ENCODE measurements at places on chromosomes 13 and 19.

- peak; percentile 80 for DNase-seq
Observed at GRCh38 chr19:48613852-48614435, 932 bp downstream of the FAM83E start.

- peak; percentile 53 for DNase-seq
Observed at GRCh38 chr13:99991013-99991827, 9.6 kb downstream of the ZIC2 start.

GRCh38 chr13:114167426-114167825 is 11.6 kb upstream of the CFAP97D2 start:
- no peak for DNase-seq

DNA sequence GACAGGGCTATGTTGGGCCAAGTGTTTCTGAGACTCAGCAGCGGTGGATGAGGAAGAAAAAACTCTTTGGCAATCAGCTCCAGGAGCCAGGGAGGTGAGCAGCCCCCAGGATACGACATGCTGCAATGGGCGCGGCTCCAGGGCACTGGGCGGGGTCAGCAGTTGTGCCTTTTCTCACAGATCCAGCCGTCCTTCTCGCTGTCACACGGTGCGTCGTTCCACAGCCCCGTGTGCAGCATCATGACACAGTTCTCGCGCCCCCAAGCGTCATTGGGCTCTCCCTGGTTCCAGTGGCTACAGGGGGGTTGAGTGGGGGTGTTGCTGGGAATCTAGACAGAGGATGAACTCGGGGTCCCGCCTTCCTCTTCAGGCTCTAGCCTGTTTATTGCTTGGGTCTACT is 2.7 kb downstream of the CLEC4G start:
- no peak for DNase-seq

DNA sequence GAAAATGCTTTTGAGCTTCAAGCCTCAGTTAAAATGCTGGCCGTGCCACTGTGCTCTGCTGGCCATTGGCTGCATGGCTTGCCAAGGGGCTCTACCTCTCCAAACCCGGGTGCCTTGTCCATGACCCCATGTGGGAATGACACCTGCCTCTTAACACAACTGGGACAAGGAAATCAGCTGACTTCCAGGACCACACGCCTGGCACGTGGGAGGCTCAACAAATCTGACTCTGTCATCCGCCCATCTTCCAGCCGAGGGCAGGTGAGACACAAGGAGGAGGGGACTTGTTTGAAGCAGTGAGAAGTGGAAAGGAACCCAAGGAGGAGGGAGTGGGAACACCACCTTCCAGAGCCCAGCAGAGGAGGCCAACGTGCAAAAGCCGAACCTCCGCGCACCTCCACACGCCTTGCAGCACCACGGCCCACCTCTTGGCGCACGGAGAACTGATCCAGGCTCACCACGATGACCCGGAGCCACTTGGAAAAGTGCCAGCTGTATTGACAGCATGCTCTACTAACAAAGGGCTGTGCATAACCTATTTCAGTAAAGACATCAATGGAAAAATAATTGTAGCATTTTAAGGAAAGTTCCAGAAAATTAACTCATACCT is 38.3 kb downstream of the COL4A1 start:
- DNase-seq: no peak

DNA sequence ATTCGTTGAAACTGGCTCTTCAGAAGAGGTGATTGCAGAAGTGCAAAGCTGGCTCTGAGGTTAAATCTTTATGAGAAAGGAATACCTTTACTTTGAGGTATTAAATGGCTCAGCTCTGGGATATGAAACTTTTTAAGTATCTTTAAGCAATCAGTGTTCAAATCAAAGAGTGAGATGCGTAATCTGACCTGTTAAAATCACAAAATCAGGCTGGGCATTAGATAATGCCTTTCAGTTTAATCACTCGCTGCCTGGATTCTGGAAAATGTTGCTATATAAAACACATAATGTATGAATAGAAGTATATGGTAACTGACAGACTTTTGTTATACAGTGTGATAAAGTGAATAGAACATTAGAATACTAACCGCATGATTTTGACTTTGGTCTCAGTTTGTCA is 2.0 kb upstream of the DGKH start:
- DNase-seq: no peak

- DNase-seq: no peak
Observed at GRCh38 chr19:41325947-41326706, 16.2 kb downstream of the CCDC97 start.

DNA sequence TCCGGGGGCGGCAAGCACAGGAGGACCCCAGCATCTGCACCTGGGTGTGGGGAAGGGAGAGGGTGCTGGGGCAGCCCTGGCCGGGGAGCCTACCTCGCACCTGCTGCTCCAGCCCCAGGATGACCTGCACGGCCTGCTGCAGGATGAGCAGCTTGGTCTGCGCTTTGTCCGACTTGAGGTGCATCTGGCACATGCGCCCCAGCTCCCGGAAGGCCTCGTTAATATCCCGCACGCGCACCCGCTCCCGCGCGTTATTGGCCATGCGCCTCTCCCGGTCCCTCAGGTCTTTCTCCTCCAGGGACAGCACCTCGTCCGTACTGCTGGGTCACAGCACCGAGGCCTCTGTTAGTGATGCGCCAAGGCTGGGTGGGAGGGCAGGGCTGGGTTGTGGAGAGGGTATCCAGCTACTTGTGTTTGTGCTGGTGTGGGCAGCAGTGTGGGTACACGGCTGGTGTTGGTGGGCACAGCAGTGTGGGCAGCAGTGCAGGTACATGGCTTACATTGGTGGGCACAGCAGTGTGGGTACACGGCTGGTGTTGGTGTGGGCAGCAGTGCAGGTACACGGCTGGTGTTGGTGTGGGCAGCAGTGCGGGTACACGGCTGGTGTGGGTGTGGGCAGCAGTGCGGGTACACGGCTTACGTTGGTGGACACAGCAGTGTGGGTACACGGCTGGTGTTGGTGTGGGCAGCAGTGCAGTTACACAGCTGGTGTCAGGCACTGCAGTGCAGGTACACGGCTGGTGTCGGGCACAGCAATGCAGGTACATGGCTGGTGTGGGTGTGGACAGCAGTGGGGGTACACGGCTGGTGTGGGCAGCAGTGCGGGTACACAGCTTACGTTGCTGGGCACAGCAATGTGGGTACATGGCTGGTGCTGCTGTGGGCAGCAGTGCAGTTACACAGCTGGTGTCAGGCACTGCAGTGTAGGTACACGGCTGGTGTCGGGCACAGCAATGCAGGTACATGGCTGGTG is 7.1 kb upstream of the UQCR11 start:
- DNase-seq: no peak

GRCh38 chr13:86426437-86426836 is 627.2 kb upstream of the SLITRK6 start:
- DNase-seq: no peak

- DNase-seq: no peak
Observed at GRCh38 chr13:28697441-28697840, 21.3 kb downstream of the SLC46A3 start.

- no peak for DNase-seq
Observed at GRCh38 chr13:61156753-61157152, 258.9 kb downstream of the PCDH20 start.

DNA sequence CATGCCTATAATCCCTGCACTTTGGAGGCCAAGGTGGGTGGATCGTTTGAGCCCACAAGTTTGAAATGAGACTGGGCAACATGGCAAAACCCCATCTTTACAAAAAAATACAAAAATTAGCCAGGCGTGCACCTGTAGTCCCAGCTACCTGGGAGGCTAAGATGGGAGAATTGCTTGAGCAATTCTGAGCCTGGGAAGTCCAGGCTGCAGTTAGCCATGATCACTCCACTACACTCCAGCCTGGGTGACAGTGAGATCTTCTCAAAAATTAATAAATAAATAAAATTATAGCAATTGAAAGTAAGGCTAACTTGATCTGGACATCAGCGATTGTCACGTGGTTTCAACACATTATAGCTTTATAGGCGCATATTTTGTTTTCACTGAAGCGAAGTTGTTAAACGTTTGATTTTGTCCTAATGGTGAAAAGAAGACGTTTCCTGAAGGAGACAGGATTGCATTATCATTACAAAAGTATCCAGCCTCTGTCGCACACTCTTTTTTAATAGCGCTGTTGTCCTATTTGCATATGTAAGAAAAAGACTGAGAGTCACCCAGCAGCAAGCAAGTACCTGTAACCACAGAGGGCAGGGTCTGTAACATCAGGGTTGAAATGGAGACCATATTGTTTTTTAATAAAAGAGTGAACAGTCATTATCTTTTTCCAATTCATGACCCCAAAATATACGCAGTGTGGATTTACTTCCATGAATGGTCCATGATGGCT is 335.7 kb downstream of the DCT start:
- no peak for DNase-seq

- no peak for DNase-seq
Observed at GRCh38 chr13:51500687-51501086, 47.9 kb upstream of the INTS6 start.

DNA sequence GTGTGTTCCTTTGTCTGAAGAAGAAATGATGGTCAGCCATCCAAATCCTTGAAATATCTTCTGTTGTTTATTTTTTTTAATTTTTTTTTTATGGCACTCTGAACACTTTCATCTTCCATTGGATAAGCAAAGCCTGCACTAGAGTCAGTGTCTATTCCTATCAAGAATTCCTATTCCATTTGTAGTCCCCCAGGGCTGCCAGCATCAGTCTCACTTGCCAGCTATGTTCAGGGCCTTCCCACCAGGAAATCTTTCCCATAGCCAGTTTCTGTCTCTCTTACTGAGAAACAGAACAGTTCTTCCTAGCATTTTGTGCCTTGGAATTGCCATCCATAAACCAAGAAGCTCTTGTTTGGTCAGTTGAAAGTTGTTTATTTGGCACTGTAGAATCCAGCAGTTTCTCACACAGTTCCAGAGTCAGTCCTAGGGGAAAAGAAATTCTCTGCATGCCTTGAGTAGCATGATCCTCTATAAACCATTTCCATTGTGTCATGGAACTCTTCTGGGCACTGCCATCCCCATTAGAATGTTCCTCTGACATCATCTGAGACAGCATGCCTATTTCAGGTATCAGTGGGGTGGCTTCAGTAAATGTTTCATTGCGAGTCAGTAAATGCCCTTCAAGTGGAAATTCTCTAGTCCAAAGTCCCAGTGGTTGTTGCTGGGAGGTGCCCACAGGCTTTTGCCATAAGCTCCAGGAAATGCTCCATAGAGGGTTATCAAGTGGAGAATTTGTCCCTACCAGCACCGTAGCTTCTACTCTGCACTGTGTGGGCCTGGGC is 18.7 kb upstream of the SPRYD7 start:
- no peak for DNase-seq

DNA sequence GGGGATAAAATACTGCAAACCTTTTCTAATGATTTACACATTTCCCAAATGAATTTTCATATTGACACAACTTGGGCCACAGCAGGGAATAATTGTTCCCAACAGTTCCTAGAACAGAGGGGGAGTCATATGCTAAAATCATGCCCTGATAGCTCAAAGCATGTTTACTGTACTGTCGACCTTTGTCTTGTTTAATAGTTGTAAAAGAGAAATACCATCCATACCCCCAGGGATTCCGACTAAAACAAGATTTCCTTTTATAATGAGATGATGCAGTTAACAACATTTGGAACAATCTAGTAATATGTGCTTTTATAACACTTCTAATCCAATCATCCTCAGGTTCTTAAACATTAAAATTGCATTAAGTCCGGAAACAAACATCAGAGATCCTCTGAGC is 759.7 kb downstream of the OLFM4 start:
- DNase-seq: no peak

- DNase-seq: no peak
Observed at GRCh38 chr19:41435936-41436673, 3.6 kb downstream of the DMAC2 start.

GRCh38 chr19:47093841-47094240 is 19.7 kb downstream of the ZC3H4 start:
- DNase-seq: peak; percentile 80

DNA sequence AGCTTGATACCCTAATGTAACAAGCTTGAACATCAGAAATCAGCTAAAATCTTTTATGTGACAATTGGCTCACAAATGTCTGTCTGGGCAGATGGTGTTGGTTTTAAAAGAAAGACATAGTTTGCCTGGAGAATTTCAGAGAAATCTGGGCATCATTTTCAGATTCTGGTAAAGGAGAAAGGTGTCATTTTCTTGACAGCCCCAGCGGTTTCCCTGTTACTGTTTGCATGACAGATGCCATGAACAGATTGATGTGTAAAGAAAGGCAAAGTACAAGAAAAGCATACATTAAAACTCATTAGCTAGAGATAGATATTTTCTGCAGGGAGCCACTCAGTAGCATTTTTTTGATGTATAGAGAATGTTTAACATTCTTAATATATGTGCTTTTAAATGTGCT is 987.9 kb downstream of the OLFM4 start:
- no peak for DNase-seq

GRCh38 chr13:112057736-112058518 is 9.0 kb upstream of the SOX1 start:
- DNase-seq: no peak

DNA sequence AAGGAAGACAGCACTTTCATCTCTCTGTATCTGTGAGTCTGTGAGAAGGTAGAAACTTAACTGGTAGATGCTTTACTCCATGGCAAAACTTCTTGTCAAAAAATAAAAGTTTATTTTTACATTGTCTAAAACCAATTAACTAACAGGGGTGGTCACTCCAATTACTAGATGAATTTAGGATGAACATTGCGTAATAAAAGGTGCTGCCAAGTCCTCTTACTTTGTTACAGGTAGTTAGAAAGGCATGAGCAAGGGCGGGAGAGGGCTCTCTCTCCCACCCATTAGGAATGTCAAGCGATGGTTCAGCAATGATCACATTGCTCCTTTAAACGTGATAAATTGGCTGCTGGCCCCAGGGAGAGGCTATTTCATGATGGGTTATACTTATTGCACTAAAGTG is 512.3 kb downstream of the SLITRK5 start:
- DNase-seq: no peak

DNA sequence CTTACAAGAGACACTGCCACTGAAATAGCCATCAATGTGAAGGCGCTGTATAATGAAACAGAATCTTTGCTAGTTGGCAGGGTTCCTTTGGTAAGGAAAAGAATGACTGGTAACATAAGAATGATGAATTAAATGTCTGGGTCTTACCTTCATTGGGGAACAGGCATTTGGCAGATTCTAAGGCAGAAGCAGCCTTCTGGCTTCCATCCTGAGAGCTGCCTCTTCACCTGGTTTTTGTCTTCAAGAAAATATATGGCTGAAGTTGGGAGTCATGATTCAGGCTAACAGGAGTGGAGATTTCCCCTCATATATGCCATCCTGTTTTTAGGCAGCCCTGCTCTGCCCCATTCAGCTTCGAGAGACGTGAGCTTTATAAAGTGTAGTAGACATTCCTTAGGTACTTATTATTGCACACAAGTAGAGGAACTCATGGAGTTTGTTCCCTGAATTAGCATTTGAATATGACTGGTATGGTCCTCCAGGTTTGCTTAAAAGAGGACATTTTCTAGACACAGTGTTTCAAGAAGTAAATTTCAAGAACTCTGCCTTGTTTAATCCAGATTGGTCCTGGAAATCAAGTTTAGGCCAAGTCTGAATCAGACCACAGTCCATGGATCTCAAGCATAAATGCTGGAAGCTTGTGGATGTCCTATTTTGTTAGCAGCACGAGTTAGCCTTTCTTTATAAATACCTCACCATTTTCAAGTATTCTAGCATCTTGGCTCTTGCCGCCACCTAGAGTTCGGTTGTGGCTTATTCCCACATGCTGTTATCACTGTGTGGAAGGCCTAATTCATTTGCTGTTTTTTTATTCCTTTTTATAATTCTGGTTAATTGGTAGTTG is 56.2 kb upstream of the AKAP11 start:
- DNase-seq: no peak

- DNase-seq: no peak
Observed at GRCh38 chr13:74795526-74795925, 661.3 kb upstream of the KLF12 start.

GRCh38 chr13:37995092-37995491 is 125.5 kb upstream of the TRPC4 start:
- DNase-seq: no peak
